Hematopoietic multipotent progenitor cell treated with erythropoietin and hydrocortisone succinate and interleukin-3 and kit ligand, for 15 days (in vitro differentiated cells): ENCODE measurements at places on chromosomes 4 and X.

DNA sequence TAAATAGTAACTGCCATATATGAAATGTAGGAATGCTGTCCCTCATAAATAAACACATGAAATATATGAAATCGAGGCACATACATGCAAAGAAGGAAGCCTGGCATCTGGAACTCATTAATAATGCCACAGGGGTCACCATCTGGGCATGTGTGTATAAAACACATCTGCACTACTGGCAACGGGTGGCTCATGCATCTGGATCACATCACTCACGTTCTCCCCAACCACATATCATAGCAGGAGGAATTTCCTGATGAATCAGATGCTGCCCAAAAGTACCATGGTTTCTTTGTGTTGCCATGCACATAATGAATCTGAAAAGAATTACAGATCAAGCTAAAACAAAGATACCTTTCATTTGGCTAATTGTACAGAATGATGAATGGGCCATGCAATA lies 28.6 kb downstream of the RNF175 start:
- DNase-seq: no peak

- DNase-seq: no peak
These were observed 25.3 kb downstream of the ARSF start for GRCh38 chrX:3066555-3066954.

DNA sequence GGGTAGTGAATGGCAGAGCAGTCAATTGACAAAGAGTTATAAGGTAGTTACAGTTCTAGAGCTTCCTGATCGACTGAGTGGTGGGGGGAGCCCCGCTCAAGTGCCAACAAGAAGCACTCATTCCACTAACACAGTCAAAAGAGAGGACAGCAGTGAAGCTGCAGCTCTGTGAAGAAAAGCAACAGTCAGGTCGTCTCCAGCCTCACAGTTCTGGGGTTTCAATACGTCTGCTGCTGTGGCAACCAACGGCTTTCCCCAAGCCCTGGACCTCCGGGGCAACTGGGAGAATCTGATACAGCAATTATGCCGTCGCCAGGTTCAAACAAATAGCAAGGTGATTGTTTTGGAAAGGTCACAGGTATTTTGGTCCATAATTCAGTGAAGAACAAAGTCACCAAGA lies 30.8 kb downstream of the GPM6B start:
- DNase-seq: no peak

- DNase-seq: no peak
These were observed 2.2 kb upstream of the UGT2B4 start for GRCh38 chr4:69497886-69498395.

GRCh38 chr4:182886768-182887167 lies 30.4 kb downstream of the DCTD start:
- no peak for DNase-seq
